ENCODE measurements at places on chromosomes 16 and 17. TPM values are rescaled to one million over a fixed set of nuclear protein-coding genes. Genes with fewer than 3 reads are reported as not detected.

The PYY gene
- not detected for polyA plus RNA-seq

The KRTAP1-5 gene
- polyA plus RNA-seq: not detected

The ESRP2 gene
- polyA plus RNA-seq: 0.31 TPM

The JPH3 gene
- not detected for polyA plus RNA-seq

The CARD14 gene
- polyA plus RNA-seq: not detected

The TBC1D28 gene
- not detected for polyA plus RNA-seq

The PDE6G gene
- 2.9 TPM for polyA plus RNA-seq

The ZNF778 gene
- 6.2 TPM for polyA plus RNA-seq

The TUBB3 gene
- 8.4 TPM for polyA plus RNA-seq

The IL4R gene
- polyA plus RNA-seq: 9.8 TPM

The SLC13A5 gene
- not detected for polyA plus RNA-seq

The ADAP2 gene
- polyA plus RNA-seq: 6.5 TPM

The CDH1 gene
- not detected for polyA plus RNA-seq

The CCDC43 gene
- polyA plus RNA-seq: 40.0 TPM

The KRTAP9-8 gene
- not detected for polyA plus RNA-seq

DNA sequence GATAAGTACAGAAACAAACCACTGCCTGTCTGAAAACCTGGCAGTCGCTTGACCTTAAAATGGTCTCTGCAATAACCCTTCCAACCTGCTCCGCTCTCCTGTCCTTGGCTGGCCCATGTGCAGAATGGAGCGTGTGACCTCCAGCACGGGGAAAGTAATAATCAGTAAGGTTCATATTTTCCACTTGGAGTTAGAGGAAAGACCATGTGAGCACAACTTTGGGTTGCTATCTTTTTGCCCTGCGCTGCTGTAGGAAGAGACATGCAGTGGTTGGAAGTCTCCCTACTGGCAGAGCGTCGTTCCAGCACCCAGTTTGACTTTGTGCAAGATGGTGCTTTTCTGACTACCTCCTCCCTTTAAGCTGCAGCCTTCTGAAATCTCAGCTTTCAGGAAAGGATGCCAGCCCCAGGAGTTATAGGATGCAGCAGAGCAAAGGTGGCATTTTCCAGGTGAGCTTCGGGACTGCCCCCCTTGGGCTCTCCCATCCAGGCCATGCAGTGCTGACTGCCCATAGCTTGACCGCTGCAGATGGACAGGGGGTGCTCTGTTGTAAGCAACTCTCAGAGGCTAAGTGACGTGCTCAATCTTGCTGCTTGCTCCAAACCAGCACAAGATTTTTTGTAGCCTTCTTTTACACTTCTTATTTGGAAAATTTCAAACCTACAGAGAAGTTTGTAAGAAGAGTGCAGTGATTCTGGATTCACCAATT is 110.7 kb upstream of the NOL11 start:
- no peak for DNase-seq

- DNase-seq: no peak
Measured at GRCh38 chr16:74503412-74503811, 82.1 kb upstream of the CLEC18B start.

DNA sequence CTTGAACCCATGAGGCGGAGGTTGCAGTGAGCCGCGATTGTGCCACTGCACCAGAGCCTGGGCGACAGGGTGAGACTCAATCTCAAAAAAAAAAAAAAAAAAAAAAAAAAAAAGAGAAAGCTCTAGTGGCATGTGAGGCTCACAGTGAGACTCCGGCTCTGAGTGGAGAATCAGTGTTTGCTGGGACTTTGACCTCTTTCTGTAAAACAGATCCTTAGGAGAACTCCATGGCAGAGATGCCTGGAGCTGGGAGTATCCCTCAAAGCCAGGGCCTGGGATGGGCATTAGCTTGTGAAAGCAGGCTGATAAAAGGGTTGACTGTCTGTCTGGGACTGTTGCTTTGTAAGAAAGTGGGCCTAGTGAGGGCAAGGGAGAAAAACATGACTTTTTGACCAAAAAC is 46.4 kb downstream of the ZNF207 start:
- DNase-seq: no peak

DNA sequence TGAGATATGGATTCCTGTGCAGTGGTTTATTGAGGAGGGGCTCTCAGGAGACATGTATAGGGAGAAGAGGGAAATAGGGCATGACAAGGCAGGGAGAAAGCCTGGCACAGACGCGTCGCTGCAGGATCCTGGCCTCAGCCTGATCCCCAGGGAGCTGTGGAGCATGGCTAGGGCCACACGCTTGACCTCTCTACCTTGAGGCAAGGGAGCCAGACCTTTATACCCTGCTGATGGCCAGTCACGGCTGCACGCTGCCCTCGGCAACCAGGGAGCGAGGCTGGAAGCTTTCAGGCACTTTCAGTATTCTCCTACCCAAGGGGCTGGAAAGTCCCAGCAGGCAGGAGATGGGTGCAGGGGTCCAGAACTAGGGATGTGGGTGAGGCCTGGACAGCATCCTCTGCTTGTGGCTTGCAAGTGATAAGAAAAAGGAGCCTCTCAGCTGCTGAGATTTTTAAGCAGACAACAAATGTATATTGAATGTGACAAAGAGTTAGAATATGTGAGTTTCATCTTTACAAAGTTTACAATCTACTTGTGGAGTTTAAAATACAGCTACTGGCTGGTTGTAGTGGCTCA is 10.0 kb upstream of the KLHL36 start:
- no peak for DNase-seq

GRCh38 chr17:17822189-17822588 is 14.6 kb downstream of the SREBF1 start:
- DNase-seq: no peak

GRCh38 chr17:56023851-56024250 is 129.4 kb upstream of the ANKFN1 start:
- no peak for DNase-seq

GRCh38 chr16:64397945-64398508 is 723.8 kb downstream of the CDH11 start:
- no peak for DNase-seq

DNA sequence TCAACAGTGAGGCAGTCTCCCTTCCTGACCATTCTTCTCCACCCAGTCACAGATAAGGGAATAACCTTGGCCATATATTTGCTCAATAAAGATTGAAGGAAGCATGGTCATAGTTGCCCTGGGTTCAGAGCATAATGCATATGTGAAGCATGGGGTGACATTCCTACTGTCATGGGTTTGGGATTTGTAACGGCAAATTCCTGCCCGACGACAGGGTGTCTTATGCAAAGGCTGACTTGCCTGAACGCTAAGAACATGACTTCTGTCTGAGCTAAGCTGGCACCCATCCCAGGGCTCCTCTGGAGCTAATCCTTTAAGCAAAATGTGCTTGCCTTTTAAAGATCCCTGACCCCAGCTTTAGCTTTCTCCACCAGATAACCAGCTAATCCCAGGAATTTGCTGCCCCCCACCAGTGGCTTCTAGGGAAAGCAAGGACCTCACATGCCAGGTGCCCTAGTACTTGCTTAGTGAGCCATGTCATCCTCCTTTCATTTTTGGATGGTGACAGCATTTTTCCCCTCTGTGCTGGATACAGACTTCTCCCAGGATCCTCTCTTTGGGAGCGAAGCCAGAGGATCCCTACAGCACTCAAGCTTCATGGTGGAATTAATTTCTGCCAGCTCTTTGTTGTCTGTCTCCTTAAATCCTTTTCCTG is 11.7 kb downstream of the SLC7A6OS start:
- peak; percentile 23 for DNase-seq

GRCh38 chr16:88705801-88706228 is 393 bp downstream of the RNF166 start:
- no peak for DNase-seq

- DNase-seq: no peak
Measured at GRCh38 chr17:55238931-55239297, 25.8 kb upstream of the HLF start.

DNA sequence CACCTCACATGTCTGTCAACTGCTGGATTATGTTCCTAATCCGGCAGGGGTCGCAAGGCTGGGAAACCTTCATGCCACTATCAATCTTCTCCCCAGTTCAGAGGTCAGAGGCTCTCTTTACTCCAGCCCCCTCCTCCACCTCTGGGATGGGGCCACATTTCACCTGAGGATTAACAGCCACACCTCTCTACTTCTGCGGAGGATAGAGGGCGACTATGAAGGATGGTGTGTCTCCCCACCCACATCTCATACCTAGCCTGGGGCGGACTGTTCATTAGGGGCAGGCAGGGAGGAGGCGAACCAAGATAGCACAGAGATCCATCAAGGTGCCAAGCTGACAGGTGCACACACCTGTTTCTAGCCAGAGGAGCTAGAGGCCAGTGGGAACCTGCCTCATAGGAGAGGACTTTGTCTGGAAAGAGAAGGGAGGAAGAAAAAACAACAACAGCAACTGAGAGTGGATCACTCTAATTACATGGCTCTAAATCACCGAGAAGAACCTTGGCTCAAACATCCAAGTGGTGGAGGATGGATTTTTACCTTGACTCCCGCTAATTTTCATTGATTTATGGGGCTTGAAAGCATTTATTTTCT is 41.9 kb upstream of the SKAP1 start:
- no peak for DNase-seq

GRCh38 chr17:3009411-3009920 is 53.9 kb downstream of the OR1D5 start:
- DNase-seq: no peak

GRCh38 chr16:58507195-58507962 is 7.4 kb downstream of the NDRG4 start:
- DNase-seq: no peak

DNA sequence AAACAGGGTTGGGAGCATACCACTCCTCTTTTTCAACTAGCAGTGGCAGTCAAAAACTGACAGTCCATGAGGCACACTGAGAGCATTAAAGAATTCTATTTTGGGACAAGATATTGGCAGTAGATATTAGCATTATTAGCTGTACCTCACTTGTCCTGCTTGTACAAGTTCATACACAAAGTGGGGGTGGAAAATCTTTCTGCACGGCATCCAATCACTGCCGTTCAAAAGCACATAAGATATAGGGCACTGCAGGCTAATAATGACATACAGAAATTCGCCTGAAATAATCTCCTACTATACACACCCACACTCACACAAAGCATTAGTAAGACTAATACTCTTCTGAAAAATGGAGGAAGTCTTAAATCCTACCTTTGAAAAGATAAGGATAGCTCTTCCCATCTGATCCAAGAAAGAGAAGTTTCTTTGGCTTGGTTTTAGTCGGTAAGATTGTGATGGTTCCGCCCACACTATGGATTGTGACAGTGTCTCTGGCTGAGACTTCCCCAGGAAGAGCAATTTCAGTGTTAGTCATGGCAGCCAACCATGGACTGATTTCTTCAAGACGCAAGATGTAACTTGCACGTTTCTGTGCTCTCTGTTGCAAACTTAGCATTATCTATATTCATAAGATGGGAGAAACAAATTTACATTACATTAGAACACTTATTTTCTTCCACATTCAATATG is 40.6 kb upstream of the ARL6IP1 start:
- no peak for DNase-seq

DNA sequence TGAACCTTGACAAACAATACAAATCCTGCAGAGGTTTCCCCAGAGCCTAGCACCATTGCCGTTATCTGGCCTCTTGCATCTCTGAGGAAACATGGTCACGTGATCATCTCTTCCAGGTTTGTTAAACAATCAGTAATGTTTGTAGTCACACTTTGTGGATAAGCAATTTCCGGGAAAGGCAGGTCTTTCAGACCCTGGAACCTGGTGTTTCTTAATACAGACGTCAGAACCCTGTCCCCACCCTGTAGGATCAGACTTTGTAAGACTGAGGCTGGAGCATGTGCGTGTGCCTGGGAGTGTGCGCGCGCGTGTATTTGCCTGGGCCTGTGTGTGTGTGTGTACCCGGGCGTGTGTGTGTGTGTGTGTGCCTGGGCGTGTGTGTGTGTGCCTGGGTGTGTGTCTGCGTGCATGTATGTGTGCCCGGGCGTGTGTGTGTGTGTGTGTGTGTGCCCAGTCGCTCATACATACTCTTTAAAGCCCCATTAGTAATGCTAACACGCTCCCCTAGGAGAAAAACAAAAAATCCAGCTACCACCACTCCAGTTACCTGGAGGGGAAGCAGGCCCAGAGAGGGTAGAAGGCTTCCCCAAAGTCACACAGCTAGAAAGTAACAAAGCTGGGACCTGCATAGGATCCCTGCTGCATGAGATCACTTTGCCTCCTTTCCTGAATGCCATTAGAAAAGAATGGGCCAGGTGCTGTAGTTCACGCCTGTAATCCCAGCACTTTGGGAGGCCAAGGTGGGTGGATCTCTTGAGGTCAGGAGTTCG is 5.3 kb downstream of the CTNS start:
- no peak for DNase-seq

- DNase-seq: no peak
Measured at GRCh38 chr17:79832218-79833109, 6.8 kb downstream of the CBX4 start.

DNA sequence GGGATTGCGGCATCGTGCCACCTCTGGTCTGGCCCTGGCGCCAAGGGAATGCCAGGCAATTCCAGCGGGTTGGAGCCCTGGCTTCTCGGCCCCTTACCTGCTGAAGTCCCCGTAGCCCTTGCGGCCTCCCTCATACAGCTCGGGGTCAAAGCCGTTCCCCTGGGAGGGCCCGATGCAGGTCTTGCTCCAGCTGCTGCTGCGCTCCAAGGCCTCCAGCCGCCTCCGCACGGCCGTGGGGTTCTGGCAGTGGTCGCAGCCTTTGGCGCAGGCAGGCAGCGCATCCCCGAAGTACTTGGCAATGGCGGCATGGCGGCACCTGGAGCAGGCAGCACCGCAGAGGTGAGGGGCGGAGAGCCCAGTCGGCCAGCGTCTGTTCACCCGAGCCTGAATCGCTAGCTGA is 1.9 kb upstream of the SMIM5 start:
- DNase-seq: no peak

GRCh38 chr16:7534749-7535148 is 202.1 kb downstream of the RBFOX1 start:
- no peak for DNase-seq

- DNase-seq: peak; percentile 74
Measured at GRCh38 chr17:35804658-35805192, 4.6 kb upstream of the TAF15 start.

DNA sequence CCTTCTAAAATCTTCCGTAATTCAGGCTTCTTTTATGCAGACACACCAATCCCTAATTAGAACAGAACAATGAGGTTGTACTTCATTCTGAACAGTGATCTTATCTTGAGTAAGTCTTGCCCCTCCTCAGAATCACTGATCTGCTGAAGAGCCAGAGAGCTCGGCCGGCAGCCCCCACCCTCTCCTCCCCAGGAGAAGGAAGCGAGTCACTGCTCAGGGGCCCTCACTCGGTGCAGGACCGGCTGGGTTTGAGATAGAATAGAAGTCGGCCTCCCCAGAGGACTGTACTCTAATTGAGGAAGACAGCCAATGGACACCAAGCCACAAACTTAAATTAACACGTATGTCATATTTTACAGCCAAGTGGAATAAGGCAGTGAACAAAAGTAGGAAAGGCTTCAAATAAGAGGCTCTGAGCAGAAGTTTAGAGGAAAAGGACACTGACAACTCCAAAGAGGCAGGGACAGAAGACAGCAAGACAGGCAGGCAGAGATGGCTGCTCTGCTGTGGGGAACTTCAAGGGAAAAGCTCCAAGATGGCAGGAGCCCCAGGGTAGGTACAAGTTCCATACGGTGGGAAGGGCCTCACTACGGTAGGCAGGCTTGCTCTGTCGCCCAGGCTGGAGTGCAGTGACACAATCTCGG is 18.6 kb downstream of the CREBBP start:
- no peak for DNase-seq

- no peak for DNase-seq
Measured at GRCh38 chr16:794853-795466, 5.6 kb downstream of the GNG13 start.
